ENCODE measurements at places on chromosomes 5 and 9.

- no peak for DNase-seq
Measured at GRCh38 chr5:2537378-2538145, 213.9 kb downstream of the IRX2 start.

DNA sequence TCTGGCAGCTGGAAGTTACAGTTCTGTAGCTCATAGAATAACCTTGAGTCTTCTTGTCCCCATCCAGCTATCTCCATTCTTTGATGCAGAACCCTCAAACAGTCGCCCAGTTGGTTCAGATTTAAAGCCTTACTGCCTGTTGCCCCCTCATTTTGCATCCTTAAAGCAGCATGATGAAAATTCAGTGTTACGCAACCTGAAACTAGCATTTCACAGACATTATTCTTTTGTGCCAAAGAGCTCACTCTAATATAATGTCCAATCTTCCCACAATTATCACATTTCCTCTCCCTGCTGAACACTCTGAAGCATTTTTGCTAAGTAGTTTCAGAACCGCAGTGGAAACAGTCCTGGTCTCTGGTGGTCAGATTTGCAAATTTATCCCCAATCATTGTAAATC, 318.0 kb downstream of the PSAT1 start:
- no peak for DNase-seq

GRCh38 chr5:36640949-36641348, 34.5 kb downstream of the SLC1A3 start:
- DNase-seq: no peak

DNA sequence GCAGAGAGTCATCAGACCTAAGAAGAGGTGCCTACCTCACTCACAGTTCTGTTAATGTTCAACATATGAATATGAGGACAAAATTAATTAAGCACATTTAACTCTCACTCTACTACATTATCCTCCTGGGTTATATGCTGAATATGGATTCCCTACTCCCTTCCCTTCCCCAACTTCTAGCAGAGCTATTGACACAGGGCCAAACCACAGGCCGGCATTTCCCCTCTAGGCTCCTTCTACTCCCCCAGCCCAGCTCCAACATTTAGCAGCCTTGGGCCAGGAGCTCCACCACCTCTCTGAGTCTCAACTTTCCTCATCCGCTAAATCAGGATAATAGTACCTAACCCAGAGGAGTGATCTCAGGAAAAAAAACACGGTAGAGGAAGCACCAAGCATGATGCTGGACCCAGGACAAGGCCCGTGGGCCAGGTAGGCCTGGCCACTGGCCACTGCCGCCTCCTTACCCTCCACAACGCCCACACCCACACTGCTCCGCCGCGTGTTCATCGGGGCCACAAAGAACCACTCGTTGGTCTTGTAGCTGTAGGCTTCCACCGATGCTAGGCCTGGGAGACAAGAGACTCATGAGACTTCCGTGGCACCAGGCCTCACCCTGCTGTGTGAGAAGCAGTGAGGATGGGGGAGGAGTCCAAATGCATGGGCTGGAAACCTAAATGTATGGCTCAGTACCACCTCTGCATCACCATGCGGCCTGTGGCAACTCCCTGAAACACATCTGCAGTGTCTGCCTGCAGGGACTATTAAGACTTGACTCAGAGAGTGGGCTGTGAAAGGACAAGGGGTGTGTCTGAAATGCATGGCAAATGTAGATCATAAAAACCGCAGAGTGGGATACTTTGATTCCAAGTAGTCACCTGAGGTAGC, 98.8 kb downstream of the KLHL3 start:
- no peak for DNase-seq

DNA sequence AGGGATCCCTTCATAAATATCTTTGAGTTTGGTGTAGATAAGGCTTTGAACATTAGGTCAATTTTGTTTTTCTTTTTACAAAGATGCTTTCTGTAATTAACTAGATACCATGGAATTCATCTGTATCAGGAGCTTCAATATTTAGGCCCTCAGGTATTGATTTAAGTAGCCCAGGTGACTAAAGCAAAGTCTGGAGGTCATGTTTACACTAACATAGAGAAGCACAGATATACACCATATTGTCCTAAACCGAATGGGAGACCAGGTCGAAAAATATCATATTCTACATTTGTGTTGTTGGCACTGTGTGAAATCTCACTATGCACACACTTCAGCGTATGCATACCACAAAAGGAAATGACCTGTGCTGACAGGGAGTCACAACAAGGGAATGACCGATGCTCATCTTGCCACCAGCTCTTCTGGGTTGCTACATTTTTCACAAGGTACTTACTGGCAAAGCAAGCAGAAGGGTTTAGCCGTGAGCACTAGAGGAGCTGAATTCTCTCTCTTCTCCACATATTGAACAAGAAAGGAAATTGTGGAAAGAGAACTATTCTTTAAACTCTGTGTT, 98.5 kb upstream of the IL7R start:
- DNase-seq: no peak

- peak; percentile 29 for DNase-seq
Measured at GRCh38 chr5:72325566-72326305, 5.6 kb downstream of the PTCD2 start.

DNA sequence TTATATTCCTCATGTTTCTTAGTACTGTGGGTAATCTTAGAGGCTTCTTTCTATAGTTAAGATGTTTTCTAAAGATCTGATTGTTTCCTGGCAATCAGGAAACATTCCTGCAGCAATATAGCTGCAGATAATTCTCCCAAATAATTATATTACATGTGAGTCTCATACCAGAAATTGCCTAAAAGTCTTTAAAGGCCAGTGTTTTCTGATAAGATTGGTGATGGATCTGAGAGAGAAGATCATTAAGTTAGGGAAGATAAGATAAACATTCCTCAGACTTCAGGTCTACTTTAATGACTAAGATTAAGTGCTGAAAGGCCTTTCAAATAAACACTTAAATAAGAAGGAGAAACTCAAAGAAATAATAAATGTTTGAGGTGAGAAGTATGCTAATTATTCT, 107.7 kb upstream of the DAB2 start:
- DNase-seq: no peak

GRCh38 chr9:108162664-108163063, 673.1 kb upstream of the KLF4 start:
- DNase-seq: no peak

- DNase-seq: no peak
Measured at GRCh38 chr5:61409568-61409967, 77.5 kb downstream of the ZSWIM6 start.

- DNase-seq: peak; percentile 45
Measured at GRCh38 chr9:87713278-87713987, 12.5 kb upstream of the CTSL start.

- DNase-seq: no peak
Measured at GRCh38 chr5:85132269-85132668, 747.6 kb upstream of the EDIL3 start.

DNA sequence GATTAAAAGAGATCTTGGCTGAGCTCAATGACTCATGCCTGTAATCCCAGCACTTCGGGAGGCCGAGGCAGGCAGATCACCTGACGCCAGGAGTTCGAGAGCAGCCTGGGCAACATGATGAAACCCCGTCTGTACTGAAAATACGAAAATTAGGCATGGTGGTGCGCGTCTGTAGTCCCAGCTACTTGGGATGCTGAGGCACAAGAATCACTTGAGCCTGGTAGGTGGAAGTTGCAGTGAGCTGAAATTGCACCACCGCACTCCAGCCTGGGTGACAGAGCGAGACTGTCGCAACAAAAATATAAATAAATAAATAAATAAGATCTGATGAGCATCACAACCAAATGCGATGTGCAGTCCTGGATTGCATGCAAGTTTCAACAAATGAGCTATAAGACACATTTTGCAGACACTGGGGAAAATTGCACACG, 8.7 kb upstream of the ENG start:
- DNase-seq: no peak

DNA sequence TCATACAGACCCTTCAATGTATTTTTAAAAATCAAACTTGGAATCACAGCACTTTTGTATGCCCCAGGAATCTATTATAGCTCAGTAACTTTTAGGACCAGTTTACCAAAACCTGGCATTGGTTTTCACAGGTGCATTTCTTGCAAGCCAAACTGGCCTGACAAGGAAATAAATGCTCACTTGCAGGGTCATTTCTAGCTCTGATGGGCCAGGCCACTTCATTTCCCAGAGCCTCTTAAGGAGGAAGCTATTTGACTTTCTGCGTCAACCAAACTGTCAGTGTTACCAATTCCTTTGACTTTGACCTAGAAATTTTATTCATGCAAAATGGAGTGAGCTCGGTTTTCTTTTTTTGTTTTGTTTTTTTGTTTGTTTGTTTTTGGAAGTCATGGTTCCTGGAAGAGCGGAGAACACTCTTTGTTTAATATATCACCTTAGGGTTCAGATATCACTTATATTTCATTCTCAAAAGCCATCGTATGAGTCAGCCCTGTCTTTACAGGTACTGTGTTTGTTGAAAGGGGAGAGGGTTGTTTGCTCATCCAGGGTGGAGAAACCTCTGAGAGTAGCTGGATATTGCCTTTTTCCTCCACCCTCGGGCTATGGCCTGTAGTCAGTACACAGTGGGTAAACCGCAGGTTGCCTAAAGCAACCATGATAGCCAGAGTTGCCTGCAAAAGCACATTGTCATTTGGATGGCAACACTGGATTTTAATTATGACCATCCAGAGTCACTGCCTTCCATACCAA, 58.9 kb downstream of the GNA14 start:
- no peak for DNase-seq

- no peak for DNase-seq
Measured at GRCh38 chr9:111423389-111423788, 60.8 kb downstream of the ECPAS start.

- peak; percentile 88 for DNase-seq
Measured at GRCh38 chr9:74496819-74497747, at the start of gene RORB. Gene RORB, plus strand, starts transcription at chr9:74497335. Its CDS starts 642 bp downstream, at chr9:74497977.

DNA sequence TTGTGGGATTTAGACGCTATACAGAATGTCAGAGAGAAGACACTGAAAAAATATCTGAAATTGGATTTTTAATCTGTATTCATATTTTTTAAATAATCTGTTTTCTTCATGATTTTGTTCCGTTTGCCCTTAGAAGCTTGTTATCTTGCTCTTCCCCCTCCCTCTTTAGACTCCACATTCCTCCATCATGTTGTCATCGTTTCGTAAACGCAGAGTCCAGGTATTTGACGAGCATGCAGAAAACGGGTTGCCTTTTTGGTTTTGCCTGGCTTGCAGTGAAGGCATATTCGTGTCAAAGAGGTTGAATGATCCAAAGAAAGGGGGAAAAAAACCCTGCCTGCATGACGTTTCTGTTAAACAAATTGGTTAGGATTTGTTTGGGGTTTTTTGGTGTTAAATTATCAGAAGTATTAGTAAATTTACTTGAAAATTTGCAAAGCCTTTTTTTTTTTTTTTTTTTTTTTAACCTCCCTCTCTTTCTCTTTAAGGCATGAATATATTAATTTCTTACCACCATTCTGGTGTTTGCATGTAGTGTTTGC, 2.9 kb downstream of the SPTAN1 start:
- no peak for DNase-seq

DNA sequence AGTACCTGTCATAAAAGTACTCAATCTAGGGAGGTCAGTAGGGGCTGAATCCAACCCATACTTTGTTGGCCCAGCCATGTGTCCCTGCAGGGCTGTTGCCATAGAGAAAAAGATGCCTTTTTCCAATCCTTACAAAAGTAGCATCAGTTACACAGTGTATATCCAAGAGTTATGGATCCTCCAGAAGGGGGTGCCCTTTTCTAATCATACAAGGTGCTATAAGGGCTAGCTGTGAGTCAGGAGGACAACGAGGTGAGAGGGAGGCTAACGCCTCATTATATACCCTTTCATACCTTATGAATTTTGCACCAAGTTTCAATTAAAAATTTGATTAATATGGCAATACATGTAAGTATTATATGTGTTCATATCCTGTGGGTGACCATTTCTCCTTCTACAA, 4.8 kb downstream of the KIAA0825 start:
- no peak for DNase-seq

GRCh38 chr9:135773530-135774238, 71.7 kb downstream of the KCNT1 start:
- no peak for DNase-seq

DNA sequence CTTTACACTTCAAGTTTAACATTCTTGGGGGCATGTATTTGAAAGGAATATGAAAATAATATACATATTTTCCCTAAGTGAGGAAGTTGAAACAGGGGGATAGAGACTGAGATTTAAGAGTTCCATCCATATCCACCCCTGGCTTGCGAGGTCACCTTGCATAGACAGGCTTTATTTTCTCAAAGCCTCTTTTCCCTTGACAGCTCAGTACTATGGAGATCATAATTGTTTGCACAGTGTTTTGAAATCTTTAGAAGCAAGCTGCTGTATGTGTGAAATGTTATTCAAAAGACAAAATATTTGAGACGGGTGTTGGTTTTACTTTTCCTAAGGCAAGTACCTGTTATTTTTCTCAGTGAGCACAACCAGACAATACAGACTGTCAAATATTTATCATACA, 163.1 kb downstream of the LRRC70 start:
- no peak for DNase-seq

DNA sequence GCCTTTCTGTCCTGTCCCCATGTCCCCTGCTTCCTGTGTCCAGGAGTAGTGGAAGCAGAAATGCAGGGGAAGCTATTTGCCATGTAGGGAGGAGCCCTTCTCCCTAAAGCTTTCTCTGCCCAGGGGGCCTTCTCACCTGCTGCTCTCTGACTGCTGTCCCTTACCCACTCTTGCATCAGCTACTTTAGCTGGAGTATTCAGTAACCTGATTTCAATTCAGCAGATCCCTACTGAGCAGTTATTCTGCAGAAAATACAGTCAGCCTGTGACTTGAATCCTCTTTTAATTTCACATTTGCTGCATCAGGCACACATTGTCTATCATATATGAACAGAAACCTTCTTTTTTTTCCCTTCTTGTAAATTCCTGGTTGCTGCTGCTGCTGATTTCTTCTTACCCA, 90.4 kb downstream of the MVB12B start:
- no peak for DNase-seq

DNA sequence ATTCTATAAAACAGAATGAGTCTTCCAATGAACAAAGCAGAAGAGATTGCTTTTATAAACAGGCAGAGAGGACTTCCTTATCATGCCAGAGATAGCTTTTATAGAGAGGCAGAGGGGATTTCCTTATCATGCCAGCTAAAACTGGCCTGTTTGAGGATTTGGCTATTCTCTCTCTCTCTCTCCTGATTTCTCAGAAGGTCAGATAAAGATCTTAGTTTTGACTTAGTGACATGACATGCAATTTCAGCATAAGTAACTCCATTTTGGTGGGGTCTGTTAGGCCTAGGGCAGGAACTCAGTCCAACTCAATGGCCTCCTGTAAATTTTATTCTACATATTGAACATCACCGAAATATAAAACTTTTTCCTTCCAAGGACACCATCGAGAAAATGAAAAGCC, 31.5 kb upstream of the DENND4C start:
- no peak for DNase-seq
